ENCODE measurements at places on chromosomes 13 and 19.

DNA sequence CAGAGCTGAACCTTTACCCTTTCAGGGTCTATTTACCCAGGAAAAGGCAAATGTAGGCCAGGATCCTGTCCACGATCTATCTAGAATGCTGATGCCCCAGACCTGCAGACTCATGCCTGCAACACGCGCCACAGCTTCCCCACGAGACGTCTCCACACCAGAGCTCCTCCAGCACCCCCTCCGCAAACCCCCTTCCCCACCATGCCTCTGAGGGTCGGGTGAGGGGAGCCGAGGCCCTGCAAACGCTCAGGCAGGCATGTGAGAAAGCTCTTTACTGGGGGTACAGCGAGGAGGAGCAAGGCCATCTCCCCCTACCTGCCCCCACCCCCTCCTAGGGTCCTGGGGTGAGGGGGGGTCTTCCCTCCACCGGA, 8.9 kb downstream of the DYRK1B start:
- DNase-seq = no peak

- DNase-seq = no peak
These were observed 764.4 kb downstream of the LIG4 start for GRCh38 chr13:107450931-107451330.

DNA sequence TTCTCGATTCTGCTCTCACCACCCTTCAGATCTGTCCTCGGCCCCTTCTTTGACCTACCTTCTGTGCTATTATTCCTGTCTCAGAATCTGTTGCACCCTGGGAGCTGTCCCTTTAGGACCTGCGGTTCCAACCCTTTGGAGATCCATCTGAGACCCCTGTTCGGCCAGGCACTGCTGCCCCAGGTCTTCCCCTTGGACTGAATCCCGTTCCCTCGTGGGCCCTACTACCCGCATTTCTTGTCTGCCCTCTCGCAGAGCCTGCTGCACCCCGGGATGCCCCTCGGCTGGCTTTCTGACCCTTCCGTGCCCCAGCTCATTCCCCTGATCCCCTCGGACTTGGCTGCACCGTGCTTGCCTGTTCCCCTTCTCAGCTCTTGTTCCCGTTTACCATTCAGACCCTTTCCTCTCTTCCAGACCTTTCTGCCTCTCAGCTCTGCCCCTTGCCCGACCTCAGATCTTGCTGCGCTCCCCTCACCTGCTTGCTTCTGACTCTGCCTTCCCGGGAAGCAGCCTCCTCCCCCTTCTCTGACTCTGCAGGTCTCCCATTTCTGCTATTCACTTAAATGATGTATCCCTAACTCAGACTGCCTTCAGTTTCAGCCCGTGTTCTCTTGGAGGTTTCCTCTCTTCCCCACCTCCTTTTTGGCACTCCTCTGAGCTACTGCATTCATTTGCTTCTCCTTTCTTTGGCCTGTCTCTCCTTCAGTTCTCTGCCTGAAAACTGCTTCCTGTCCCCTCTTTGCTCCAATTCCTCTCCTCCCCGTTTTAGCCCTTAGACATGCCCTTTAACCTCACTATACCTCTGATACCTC, 1.1 kb downstream of the ARHGAP35 start:
- no peak for DNase-seq

DNA sequence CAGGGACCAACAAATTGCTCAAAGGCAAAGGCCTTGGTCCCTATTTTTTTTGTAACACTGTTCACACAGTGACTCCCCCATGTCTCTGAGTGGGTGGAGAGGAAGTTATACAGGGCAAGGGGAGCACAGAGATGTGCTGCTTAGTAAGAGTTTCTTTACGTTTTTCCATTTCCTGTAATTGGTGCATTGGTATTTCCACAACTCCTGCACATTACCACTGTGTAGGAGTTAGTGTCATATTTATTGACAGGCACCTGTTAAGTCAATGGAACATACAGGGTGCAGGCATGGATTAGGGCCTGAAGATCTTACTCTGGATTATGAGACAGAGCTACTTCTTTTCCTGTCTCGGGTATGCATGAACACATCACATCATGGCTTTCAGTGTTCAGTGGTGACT, 45.2 kb downstream of the SOX21 start:
- DNase-seq = no peak

GRCh38 chr13:69565334-69565733, 542.3 kb upstream of the ATXN8OS start:
- no peak for DNase-seq

DNA sequence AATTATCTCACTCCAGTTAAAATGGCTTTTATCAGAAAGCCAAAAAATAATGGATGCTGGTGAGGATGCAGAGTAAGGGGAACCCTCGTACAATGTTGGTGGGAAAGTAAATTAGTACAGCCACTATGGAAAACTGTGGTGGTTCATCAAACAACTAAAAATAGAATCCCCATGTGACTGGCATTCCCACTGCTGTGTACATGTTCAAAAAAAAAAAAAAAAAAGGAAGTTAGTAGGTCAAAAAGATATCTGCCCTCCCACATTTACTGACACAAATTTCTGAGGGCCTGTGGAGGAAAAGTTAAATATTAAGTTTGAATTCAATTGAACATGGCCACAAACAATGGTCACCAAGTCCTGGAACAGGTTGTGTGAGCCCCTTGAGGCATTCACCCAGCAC, 9.8 kb upstream of the ZSCAN5A start:
- DNase-seq = no peak

- DNase-seq = no peak
These were observed 15.3 kb downstream of the ZBTB7A start for GRCh38 chr19:4051175-4052101.

DNA sequence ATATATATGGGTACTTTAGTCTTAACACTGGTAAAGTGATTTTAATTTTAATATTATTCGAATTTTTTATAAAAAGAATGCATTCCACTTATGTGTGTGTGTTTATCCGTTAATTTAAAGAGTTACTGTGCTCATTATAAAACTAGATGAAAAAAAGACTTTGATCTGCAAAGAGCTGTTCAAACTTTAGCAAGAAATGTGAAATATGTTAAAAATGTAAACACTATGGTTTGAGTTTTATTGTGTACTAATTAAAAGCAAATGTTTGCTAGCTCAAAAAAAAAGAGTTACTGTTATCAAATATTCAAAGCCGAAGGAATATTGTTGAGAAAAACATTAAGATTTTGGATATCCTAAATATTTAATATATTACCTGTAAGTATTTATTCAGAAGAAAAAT, 34.5 kb downstream of the UFM1 start:
- no peak for DNase-seq

DNA sequence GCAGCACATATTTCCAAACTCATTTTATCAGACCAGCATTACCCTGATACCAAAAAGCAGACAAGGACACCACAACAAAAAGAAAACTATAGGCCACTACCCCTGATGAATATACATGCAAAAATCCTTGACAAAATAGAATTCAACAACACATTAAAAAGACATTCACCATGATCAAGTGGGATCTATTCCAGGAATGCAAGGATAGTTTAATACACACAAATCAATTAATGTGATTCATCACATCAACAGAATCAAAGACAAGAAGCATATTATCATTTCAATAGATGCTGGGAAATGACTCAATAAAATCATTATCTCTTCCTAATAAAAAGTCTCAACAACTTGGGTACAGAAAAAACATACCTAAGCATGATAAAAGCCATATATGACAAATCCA, 11.2 kb downstream of the ZNF347 start:
- DNase-seq = no peak

GRCh38 chr19:13195678-13196077, 45.5 kb downstream of the IER2 start:
- no peak for DNase-seq

- no peak for DNase-seq
These were observed 331.6 kb downstream of the DLEU7 start for GRCh38 chr13:50511877-50512341.

DNA sequence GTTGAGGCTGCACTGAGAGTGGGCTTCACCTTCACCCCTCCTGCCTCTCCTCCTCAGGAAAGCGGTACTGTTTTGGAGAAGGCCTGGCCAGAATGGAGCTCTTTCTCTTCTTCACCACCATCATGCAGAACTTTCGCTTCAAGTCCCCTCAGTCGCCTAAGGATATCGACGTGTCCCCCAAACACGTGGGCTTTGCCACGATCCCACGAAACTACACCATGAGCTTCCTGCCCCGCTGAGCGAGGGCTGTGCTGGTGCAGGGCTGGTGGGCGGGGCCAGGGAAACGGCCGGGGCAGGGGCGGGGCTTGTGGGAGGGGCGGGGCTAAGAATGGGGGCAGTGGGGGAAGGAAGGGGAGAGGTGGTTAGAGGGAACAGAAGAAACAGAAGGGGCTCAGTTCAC, 7.5 kb downstream of the CYP2A13 start:
- no peak for DNase-seq

GRCh38 chr19:21352830-21353229, 6.0 kb upstream of the ZNF738 start:
- DNase-seq = no peak

- no peak for DNase-seq
These were observed 19.3 kb downstream of the TMED1 start for GRCh38 chr19:10816691-10817090.

- DNase-seq = no peak
These were observed 24.4 kb downstream of the LTBP4 start for GRCh38 chr19:40625406-40626120.
